ENCODE measurements at places on chromosomes 4 and X.

GRCh38 chrX:139126493-139126892, 404.0 kb upstream of the F9 start:
- DNase-seq: peak; percentile 52

GRCh38 chr4:153684971-153685371, 891 bp downstream of the TLR2 start:
- no peak for DNase-seq

- DNase-seq: no peak
Measured at GRCh38 chr4:39526765-39527295, 409 bp downstream of the UGDH start.

DNA sequence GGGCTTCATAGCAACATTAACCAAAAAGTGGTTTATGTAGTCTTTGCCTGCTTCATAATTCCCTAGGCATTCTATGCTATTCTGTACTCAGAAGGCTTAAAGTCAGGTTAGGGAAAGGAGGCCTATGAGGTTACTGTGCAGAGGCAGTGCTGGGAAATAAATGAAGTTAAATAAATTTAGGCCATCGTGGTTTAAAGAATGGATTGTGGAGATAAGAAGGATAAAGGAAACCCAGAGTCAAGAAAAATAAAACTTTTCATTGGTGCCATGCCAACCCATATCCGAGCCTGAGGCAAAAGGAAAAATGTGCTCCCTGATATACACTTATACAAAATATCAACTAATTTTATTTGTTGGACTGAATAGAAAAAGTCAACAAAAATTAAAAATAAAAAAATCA, 70.2 kb downstream of the AR start:
- DNase-seq: no peak

DNA sequence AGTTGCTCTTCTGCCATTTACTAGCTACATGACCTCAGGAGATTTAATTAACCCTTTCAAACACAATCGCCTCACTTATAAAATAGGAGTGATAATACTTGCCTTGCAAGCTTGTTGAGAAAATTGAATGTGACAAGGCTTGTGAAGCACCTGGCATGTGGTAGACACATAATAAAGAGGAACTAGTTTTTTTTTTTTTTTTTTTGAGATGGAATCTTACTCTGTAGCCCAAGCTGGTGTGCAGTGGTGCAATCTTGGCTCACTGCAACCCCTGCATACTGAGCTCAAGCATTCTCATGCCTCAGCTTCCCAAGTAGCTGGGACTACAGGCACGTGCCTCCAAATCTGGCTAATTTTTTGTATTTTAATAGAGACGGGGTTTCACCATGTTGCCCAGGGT, 73.7 kb upstream of the STIM2 start:
- DNase-seq: no peak

GRCh38 chrX:109952050-109952449, 50.9 kb upstream of the TMEM164 start:
- no peak for DNase-seq

GRCh38 chr4:181968371-181968770, 274.8 kb upstream of the TENM3 start:
- DNase-seq: no peak

GRCh38 chrX:30649859-30650258, 3.4 kb upstream of the GK start:
- DNase-seq: no peak

- DNase-seq: no peak
Measured at GRCh38 chr4:39664828-39665731, 26.4 kb upstream of the SMIM14 start.

DNA sequence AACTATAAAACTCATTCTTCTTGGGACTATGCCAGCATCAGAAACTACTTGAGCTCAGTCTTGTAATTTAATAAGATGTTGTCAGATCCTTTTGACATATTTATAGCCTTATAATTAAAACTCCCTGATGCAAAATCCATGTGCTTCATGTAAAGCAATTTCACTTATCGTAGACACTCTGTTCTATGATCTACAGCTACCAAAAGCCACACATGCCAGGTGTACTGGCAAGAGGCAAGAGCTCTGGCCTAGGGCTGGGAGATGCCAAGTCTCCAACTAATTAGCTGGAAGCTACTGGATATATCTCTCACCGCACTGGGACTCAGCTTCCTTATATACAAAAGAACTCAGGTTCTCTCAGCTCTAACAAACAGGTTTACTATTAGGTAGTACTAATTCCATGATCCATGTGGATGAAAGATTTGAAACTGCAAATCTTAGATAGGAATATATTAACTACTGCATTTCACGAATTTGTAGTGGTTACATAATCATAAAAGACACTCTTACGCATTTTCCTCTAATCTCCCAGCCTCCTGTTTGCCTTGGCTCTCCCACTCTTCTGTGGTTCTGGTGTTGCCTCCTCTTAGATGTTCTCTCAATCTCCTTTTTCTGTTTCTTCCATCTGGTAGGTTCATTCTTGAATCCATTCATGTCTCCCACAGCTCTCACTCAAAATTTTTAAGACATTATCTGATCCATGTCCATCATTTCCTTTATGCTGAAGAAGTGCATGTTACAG, 103.0 kb downstream of the HHIP start:
- no peak for DNase-seq

DNA sequence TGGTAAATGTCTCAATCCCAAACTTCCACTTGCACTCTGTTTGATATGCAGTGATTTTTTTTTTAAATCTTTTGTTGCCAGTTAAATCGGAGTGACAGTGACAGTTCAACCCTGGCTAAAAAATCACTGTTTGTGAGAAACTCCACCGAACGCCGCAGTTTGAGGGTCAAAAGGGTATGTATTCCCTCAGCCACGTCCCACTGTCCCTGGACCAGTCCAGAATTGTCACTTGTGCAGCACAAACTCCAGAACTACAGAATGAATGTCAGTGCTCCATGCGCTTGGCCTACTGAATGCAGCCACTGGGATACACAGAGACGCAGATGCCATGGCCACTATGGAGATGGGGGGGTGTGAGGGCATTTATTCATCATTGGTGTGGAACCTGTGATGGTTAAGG, 34.2 kb downstream of the CLDN22 start:
- DNase-seq: no peak

- no peak for DNase-seq
Measured at GRCh38 chr4:181475359-181475758, 767.8 kb upstream of the TENM3 start.

GRCh38 chrX:18992829-18993228, 8.9 kb upstream of the PHKA2 start:
- no peak for DNase-seq
